HFFc6 (cell line): ENCODE measurements at places on chromosomes 2 and 18. TPM values are rescaled to one million over a fixed set of nuclear protein-coding genes. Genes with fewer than 3 reads are reported as not detected.

- DNase-seq = peak; percentile 86
- H3K36me3 ChIP-seq = peaks cover 28% of the 10 kb centered on the region
- peaks cover 52% of the 10 kb centered on the region for H3K4me1 ChIP-seq
- H3K27me3 ChIP-seq = no peaks in the 10 kb centered on the region
- H3K4me3 ChIP-seq = peak overlapping the region; percentile 71
These were observed 24.0 kb downstream of the ARMC9 start for GRCh38 chr2:231222318-231223000.

The CLEC4F gene
- total RNA-seq = not detected in 3 replicates

DNA sequence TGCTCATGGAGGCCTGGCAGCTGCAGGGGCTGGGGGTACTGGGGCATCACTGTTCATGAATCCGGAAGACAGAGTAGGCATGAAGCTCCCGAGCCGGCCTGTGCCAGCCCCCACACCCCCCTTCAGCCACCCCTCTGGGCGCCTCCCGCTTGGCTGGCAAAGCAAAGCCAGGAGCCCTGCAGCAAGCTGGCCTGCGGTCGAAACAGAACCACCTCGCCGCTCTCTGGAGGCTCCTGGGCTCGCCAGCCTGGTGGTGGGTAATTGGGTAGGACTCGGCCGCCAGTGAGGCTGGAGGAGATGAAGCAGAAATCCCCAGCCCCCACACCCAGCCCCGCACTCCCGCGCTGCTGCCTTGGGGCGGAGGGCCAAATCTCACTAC, 70.9 kb upstream of the GPC1 start:
- peaks cover 24% of the 10 kb centered on the region for H3K36me3 ChIP-seq
- peaks cover 17% of the 10 kb centered on the region for H3K4me1 ChIP-seq
- no peak for DNase-seq
- H3K27ac ChIP-seq = no peak overlapping the region
- no peak overlapping the region for H3K4me3 ChIP-seq
- H3K27me3 ChIP-seq = peaks cover 3% of the 10 kb centered on the region

GRCh38 chr18:26700201-26700600, 151.8 kb upstream of the KCTD1 start:
- H3K4me1 ChIP-seq = no peaks in the 10 kb centered on the region
- no peak overlapping the region for H3K4me3 ChIP-seq
- H3K36me3 ChIP-seq = no peaks in the 10 kb centered on the region
- no peak for DNase-seq

- DNase-seq = no peak
- H3K36me3 ChIP-seq = no peaks in the 10 kb centered on the region
- H3K27ac ChIP-seq = no peak overlapping the region
- H3K27me3 ChIP-seq = peaks cover 8% of the 10 kb centered on the region
- H3K4me1 ChIP-seq = peaks cover 47% of the 10 kb centered on the region
- H3K4me3 ChIP-seq = no peak overlapping the region
These were observed 18.6 kb upstream of the VPS4B start for GRCh38 chr18:63440881-63441280.

The CDK15 gene
- 24.5 to 59.8 TPM (median 32.0 TPM) in 3 replicates for total RNA-seq

DNA sequence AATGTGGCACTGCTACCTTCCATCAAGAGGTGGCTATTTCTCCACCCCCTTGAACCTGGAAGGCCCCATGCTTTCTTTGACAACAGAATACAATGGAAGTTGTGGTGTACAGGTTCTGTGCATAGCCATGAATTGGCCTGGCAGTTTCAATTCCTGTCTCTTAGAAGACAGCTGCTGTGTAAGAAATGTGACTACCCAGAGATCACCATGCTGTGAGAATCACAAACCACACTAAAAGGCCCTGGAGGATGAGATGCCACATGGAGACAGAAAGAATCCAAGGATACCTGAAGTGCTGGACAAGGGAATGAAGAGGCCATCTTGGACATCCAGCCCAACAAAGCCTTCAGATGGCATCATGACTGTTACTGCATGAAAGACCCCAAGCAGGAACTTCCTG, 47.7 kb upstream of the EHBP1 start:
- peaks cover 2% of the 10 kb centered on the region; the same call in 1 of the 2 replicates for H3K27me3 ChIP-seq
- no peak overlapping the region for H3K27ac ChIP-seq
- H3K4me1 ChIP-seq = peaks cover 53% of the 10 kb centered on the region

The CD226 gene
- 0.14 to 0.50 TPM (median 0.48 TPM) in 3 replicates for total RNA-seq

- no peaks in the 10 kb centered on the region for H3K36me3 ChIP-seq
- DNase-seq = no peak
- no peak overlapping the region for H3K4me3 ChIP-seq
- no peak overlapping the region for H3K27ac ChIP-seq
- H3K4me1 ChIP-seq = no peaks in the 10 kb centered on the region
These were observed 246.1 kb downstream of the NDUFA10 start for GRCh38 chr2:239778861-239779558.

- H3K4me1 ChIP-seq = peaks cover 25% of the 10 kb centered on the region
- no peak for DNase-seq
- H3K27ac ChIP-seq = no peak overlapping the region
These were observed 2.1 kb upstream of the RIOK3 start for GRCh38 chr18:23451011-23451410.

The IL36A gene
- total RNA-seq = not detected in 3 replicates

DNA sequence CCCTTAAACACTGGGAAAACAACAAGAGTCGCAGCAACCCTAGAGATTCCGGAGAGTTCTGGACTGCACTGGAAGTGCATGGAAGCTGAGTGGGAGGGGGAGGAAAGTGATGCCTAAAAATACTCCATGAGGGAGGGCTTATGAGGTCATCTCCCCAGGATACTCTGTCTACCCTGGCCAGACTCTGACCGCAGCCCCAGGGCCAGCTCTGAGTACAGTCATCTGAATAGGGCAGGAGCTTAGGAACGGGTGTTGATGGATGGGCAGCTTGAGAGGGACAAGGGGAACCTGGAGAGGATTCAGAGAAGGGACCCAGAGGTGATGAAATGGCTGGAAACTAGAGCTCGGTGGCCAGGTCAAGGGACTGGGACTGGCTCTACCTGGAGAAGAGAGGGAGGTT, 79.3 kb upstream of the IGFBP5 start:
- peak overlapping the region; percentile 97 for H3K27ac ChIP-seq
- H3K27me3 ChIP-seq = peaks cover 7% of the 10 kb centered on the region
- no peaks in the 10 kb centered on the region for H3K36me3 ChIP-seq
- peak overlapping the region; percentile 82 for H3K4me3 ChIP-seq

The DCDC2C gene
- total RNA-seq = not detected in 3 replicates

DNA sequence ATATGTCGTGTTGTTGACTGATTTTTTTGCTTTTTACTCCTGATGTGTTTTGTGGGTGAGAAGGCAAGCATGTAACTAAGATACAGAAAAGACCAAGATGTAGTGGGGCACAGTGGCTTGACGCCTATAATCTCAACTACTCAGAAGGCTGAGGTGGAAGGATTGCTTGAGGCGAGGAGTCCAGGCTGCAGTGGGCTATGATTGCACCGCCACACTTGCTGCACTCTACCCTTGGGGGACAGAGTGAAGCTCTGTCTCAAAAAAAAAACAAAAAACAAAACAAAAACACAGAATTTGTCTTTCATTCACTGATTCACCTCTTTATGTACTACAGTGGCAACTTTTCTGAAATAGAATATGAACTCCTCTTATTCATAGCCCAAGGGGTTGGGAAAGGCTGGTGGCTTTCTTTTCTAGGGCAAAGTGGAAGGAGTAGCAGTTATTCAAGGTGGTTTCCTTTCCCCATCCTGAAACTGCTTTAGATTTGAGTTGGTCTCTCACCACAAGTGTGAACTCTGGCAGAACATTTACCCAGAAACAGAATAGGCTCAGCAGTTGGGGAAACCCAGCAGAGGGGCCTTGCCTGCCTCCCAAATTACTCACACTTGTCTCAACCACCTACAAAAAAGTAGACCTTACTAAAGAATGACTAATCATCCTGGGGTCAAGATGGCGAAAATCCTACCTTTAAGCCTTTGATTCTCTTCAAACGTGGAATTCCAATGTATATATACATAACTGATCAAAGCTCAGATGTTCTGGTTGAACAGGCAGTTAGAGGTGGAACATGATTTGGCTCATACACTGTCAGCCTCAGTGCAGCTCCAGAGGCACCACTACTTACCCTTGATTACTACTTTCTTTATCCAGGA, 6.5 kb downstream of the TANK start:
- H3K4me3 ChIP-seq = no peak overlapping the region
- H3K36me3 ChIP-seq = peaks cover 41% of the 10 kb centered on the region
- 0 out of 2 replicates have a peak overlapping the region, but pooled peaks have one; percentile 18 for H3K27ac ChIP-seq
- H3K27me3 ChIP-seq = no peaks in the 10 kb centered on the region

GRCh38 chr2:144535300-144535699, 15.4 kb upstream of the ZEB2 start:
- DNase-seq = no peak
- H3K4me1 ChIP-seq = no peaks in the 10 kb centered on the region
- peaks cover 2% of the 10 kb centered on the region for H3K27me3 ChIP-seq
- H3K27ac ChIP-seq = no peak overlapping the region

The REEP1 gene
- 0.18 and 0.23 TPM in 2 replicates for total RNA-seq

GRCh38 chr2:72362733-72363132, 215.1 kb upstream of the CYP26B1 start:
- no peaks in the 10 kb centered on the region for H3K27me3 ChIP-seq
- no peak for DNase-seq
- H3K27ac ChIP-seq = no peak overlapping the region

The GALNT14 gene
- total RNA-seq = 0.11 and 0.89 TPM in 2 replicates

The GATA6 gene
- 0.33 to 1.7 TPM (median 0.35 TPM) in 3 replicates for total RNA-seq

DNA sequence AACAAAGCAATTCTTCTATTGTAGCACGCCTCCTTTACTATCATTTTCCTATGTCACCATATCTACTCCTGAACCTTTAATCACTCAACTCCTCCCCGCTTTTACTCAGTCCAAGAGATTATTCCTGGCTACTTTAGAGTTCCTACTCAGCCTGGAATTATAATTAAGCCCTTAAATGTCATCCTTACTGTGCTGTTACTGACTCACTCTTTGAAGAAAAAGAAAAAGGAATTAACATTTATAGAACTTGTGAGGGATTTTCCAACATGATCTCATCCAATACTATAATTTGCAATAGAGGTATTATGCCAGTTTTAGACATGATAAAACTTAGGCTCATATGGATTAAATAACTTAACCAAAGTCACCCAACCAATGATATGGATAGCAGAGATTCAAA, 61.7 kb downstream of the CCDC88A start:
- H3K27me3 ChIP-seq = no peaks in the 10 kb centered on the region
- H3K4me1 ChIP-seq = peaks cover 18% of the 10 kb centered on the region
- DNase-seq = peak; percentile 17
- peaks cover 9% of the 10 kb centered on the region; the same call in 1 of the 2 replicates for H3K36me3 ChIP-seq
- no peak overlapping the region for H3K27ac ChIP-seq

DNA sequence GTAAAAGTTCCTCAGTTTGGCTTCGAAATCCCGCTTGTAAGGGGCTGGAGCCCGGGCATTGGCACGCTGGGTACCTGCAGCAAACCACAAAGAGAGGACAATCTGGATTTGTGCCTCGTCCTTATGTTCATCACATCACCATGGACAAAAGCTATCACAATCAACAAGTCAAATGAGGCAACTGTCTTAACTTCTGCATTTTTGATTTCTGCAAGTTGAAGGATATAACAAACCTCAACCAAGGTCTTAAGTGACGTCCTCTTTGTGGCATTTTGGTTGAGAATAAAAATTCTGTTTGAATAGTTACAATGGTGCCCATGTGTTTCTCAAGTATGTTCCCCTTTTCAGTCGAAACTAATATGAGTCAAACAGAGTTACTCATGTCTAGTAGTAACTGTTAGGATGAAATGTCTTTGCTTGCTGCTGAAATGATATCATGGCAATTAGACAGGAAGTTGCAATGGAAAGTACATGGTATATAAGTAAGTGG, 70.8 kb upstream of the STK17B start:
- H3K27ac ChIP-seq = peak overlapping the region; percentile 60; the same call in 1 of the 2 replicates
- no peaks in the 10 kb centered on the region; the same call in 1 of the 2 replicates for H3K27me3 ChIP-seq
- peaks cover 72% of the 10 kb centered on the region for H3K4me1 ChIP-seq
- DNase-seq = peak; percentile 45
- H3K4me3 ChIP-seq = no peak overlapping the region
- peaks cover 24% of the 10 kb centered on the region for H3K36me3 ChIP-seq

GRCh38 chr2:173753441-173753840, 211.7 kb downstream of the SP3 start:
- H3K4me3 ChIP-seq = no peak overlapping the region
- H3K27me3 ChIP-seq = peaks cover 37% of the 10 kb centered on the region
- H3K4me1 ChIP-seq = no peaks in the 10 kb centered on the region

GRCh38 chr2:54528311-54528955, 72.3 kb downstream of the SPTBN1 start:
- peaks cover 72% of the 10 kb centered on the region for H3K4me1 ChIP-seq
- no peaks in the 10 kb centered on the region; the same call in 1 of the 2 replicates for H3K27me3 ChIP-seq
- no peak overlapping the region for H3K4me3 ChIP-seq

GRCh38 chr18:69250305-69251151, 150.2 kb upstream of the DOK6 start:
- no peaks in the 10 kb centered on the region for H3K4me1 ChIP-seq
- no peak overlapping the region for H3K4me3 ChIP-seq
- no peaks in the 10 kb centered on the region for H3K27me3 ChIP-seq
- DNase-seq = no peak

The ODC1 gene
- 108 to 144 TPM (median 141 TPM) in 3 replicates for total RNA-seq

DNA sequence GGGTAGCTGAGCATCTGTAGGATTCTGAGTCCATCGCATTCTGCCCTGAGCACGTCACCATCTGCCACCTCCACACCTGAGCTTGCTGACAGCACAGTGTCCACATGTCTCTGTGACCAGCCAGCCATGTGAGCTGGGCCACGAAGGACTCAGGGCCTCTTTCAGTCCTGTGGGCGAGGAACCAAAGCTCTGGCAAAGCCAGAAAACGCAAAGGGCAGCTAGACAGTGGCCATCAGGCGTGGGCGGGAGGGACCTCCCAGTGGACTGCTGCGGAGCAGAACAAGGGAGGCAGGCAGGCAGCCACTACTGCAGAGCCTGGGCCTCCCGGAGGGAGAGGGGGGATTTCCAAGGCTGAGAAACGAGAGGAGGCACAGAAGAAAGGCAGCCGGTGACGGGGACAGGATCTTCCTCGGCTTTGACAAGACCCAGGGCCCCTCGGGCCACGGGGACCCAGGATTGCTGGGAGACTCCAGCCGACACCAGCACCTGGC, 274.6 kb upstream of the SALL3 start:
- peaks cover 9% of the 10 kb centered on the region for H3K36me3 ChIP-seq
- no peak for DNase-seq
- peaks cover 3% of the 10 kb centered on the region; the same call in 1 of the 2 replicates for H3K27me3 ChIP-seq
- H3K4me3 ChIP-seq = no peak overlapping the region
- H3K27ac ChIP-seq = no peak overlapping the region
- H3K4me1 ChIP-seq = no peaks in the 10 kb centered on the region

The KYNU gene
- total RNA-seq = 0.34 TPM in 1 of 2 replicates, not detected in the other

The OTOF gene
- total RNA-seq = not detected in 3 replicates

GRCh38 chr2:100247256-100248043, 74.9 kb downstream of the LONRF2 start:
- H3K27ac ChIP-seq = no peak overlapping the region
- H3K36me3 ChIP-seq = no peaks in the 10 kb centered on the region
- peaks cover 14% of the 10 kb centered on the region for H3K27me3 ChIP-seq

DNA sequence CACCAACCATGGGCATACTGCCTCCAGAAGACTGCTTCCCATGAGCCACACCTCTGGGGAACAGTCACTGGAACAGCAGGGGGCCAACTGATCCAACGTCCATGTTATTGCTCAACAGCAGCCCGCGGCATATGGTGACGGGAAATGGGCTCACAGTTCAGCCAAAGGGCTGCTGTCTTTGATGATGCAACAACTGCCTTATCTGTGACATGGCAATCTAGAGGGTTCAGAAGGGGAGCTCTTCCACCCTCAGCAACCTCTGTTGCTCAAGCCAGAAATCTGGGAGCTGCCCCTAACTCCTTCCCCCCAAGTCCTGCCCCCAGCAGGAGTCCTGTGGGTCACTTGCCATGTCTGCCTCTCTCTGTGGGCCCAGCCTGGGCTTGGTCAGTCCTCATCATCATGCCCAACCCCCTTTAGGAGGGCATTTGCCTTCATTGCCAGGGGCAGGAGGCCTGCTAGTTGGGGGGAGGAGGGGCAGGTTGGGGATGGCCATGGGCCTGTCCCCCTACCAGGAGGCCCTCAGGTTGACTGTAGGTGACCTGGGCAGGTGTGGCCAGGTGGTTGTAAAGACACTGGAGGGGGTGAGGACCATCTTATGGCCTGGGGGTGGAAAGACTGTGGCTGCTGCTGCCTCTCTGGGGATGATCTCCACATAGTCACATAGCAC, 212.9 kb downstream of the CYP26B1 start:
- peaks cover 49% of the 10 kb centered on the region for H3K4me1 ChIP-seq
- no peak for DNase-seq
- H3K27ac ChIP-seq = peak overlapping the region; percentile 90
